ENCODE measurements at places on chromosomes 4 and X.
A peak's percentile ranks its signal among the peaks of the same experiment; 100 is the strongest.

DNA sequence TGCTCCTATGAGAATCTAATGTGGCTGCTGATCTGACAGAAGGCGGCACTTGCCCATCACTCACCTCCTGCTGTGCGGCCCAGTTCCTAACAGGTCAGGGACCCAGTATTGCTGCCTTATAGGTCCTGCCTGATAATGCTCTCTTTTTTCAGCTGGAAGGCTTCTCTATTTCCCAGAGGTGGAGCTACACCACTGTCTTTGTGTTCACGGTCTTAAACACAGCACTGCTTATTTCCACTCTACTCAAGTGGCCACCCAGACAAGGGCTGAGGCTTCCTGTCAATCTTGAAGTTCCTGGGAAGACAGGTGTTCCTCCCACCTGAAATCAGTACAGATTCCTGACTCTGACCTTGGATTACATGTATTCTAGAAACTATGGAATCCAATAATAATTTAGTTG is 270.6 kb downstream of the NR3C2 start:
- DNase-seq = no peak

GRCh38 chr4:139631791-139632190 is 33.8 kb upstream of the MGST2 start:
- no peak for DNase-seq

DNA sequence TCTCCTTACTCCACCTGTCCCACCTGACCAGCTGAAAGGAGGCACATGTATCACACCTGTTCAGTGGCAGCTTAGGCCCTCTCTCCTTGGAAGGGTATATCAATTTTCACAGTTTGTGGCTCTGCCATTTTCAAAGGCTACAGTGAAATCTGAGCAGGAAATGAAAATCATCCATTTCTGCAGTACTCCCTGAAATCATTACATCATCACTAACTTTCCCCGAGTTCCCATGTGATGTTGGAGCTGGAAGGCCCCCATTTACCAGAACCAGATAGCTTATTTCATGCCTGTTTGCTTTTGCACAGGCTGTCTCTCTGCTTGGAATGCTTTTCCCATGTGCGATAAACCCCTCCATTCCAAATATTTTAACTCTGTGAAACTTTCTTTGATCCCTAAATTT is 31.0 kb upstream of the STX18 start:
- DNase-seq = no peak

DNA sequence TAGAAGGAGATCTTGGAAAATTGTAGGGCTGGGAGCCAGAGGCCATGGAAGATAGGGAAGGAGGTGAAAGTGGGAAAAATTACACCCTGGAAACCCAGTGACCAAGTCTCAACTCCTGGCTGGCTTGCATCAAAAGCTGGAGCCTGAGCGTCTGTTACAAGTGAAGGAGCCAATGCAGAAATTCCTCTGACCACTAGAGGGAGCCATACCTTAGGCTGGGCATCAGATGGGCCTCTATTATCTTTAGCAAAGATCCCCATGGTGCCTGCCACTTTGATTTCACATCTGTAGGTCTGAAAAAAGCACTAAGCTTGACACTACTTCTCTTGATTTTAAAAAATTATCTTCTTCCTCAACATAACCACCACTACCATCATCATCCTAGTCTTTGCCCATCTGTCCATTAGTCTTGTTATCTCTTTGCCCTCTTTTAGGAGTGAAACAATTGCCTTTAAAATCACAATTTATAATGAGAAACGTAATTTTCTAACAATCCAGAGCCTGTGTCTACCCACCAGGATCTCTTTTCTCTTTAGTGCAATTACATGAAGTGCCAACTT is 62.9 kb downstream of the ANAPC4 start:
- DNase-seq = peak; percentile 37

DNA sequence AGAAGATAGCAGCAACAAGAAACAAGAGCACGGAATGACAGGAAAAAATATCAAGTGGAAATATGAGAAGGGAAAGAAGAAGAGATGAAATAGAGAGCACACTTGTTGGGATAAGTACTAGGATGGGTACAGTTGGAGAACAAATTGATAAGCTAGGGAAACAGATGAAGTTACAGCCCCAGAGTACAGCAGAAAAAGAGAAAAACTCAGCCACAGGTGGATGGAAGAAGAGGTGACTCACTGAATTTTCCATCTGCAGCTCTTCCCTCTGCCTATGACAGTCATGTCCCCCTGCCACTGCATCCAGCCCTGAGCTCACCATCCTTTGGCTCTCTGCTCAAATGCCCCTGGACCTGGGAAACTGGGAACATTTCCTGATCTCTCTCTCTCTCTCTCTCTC is 209.0 kb downstream of the BCOR start:
- DNase-seq = no peak

DNA sequence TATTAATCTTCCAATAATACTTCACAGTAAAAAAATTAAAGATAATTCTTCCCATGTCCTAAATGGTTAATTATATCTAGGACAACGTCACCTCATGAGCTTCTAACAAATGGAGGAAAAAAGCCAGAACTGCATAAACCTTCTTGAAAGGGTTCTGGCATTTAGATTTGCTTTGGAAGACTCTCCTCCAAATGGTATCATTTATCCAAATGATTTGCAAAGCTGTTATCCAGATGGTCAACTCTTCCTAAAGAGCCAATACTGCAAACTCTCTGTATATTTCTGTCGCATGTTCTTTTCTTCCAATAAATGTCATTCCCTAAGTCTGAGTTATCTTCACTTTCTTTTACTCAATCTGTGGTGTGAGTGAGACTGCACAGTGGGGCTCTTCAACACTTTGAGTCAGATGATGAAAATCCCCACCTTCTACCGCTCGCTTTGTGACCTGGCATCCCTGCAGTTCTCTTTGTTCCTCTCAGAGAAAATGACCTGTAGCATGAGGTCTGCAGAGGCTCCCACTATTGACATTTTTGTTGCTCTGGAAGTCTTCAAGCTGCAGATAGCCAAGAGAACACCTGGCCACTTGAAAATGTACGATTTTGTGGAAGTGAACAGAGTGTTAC is 52.9 kb downstream of the TMEM150C start:
- DNase-seq = no peak

DNA sequence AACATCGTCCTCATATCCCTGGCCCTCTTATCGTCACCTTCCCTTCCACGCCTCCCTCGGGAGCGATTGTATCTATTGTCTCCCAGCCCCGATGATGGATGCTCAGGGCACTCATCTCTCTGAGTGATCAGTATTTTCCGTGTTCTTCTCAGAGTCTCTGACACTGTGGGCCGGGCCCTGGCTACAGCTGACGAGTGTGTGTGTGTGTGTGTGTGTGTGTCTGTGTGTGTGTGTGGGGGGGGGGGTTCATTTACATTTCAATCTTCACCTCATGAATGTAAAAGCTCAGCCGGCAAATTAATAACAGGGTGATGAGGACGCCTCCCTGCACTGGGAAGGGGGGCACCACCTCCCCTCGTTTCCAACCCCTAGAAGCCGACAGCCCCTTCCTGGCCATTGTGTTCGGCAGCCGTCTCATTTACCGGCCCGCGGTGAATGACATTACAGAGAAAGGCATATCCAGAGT is 159.5 kb downstream of the SHOX start:
- DNase-seq = no peak

DNA sequence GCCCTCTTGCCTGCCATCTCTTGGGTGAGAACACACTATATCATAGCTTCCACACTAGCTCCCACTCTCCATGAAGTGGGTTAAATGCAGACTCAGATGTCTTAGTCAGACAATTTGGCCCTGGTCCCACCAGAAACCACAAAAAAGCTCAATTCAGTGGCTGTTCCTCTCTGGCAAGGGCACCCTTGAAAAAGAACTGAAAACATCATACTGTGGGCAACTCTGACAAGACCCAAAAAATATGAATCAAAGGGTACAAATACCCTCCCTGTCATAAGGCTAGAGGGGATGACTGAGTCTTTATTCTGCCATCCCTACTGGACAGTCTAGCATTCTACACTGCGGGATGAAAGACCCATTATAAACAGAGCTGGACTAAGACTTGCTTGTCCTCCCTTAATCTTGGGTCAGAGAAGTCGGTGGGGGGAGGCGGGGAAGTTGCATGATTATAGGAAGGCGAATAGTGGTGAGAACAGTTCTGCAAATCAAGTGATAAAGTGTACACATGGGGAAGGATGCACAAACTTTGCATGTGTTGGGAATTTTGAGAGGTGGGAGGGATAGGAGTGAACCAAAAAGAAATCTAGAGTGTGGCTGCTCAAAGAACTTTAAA is 172.1 kb downstream of the OPHN1 start:
- DNase-seq = peak; percentile 33

DNA sequence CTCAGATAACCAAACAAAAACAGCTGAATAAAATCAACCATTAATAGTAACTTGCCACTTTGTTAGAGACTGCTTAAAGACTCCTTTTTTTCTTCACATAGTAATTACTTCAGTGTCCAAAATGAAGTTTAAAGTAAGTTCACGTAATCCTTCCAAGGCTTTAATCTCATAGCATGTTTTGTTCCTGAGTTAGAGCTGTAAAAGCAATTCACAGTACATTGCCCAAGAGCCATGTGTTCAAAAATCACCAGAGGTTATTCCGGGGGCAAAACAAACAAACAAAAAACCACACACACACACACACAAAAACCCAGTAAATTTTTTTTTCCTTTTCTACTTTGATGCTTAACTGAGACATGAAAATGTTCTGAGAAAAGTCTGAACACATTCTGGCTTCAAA is 6.1 kb downstream of the GPR82 start:
- DNase-seq = no peak

Data from hippocampal formation (tissue), 2 donors.